ENCODE measurements at places on chromosomes 2 and 18.

GRCh38 chr2:69789772-69790600, 39.5 kb upstream of the GMCL1 start:
- no peak for DNase-seq

DNA sequence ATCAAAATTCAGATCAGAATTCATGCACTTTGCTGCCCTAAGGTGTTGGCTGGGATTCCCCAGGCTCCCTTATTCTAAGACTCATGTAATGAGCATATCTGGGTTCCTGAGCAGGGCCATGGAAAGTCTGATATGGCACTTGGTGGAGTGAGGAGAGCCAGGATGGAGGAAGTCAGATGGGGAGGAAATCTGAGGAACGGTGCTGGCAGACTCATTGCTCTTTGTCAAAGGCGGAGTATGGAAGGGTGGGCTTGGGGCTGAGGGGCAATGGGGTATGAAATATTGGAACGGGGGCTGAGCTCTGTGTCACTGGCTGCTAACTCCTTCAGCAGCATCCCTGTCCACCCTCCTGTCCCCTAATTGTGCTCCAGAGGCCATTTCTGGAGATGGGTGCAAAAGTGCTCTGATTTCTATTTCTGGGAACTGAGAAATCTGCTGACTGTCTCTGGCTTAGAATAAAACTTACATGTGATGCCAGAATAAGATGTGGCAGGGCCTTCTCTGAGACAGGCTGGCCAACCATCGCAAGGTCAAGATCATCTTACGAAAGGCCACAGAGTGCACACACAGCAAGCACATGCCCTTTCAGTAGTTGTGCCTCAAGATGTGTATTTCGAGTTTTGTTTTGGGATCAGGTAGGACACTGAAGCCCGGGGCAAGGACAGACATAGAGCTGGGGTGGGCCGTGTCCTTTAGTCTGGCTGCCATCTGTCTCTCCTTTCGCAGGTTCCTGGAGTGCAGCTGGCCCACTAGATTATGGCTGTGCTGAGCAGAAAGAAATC, 480.0 kb upstream of the HS6ST1 start:
- DNase-seq: no peak

- no peak for DNase-seq
These were observed 46.9 kb upstream of the ARHGAP28 start for GRCh38 chr18:6682437-6683111.

DNA sequence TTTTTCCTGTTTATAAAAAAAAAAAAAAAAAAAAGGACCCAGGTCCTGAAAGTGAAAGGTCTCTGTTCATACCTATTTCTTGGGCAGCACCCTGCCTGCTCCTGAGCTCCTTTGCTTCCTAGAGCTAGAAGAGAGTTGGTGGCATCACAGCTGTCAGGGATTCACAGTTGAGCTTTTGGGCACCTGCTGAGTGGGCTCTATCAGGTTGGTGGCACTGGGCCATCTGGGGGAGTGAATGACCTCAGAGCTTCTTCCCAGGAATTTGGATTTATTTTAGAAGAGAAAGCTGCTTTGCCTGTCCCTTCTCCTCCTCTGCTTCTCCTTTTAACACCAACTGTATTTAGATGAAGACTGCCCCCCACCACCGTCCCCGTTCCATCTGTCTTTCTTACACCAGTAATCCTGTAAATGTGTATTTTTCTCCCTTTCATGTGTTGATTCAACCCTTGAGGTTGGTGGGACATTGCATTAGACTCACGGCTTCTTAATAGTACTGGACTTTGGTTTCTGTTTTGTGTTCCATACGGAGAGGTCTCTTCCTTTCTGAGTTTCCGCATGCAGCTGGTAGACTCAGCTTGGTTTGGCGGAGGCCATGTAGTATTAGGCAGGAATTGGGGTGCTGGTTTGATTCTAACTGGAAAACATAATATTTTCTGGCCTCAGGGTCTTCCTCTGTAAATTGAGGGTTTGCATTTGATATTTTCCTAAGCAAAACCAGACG, 7.6 kb upstream of the MGAT5 start:
- DNase-seq: no peak

DNA sequence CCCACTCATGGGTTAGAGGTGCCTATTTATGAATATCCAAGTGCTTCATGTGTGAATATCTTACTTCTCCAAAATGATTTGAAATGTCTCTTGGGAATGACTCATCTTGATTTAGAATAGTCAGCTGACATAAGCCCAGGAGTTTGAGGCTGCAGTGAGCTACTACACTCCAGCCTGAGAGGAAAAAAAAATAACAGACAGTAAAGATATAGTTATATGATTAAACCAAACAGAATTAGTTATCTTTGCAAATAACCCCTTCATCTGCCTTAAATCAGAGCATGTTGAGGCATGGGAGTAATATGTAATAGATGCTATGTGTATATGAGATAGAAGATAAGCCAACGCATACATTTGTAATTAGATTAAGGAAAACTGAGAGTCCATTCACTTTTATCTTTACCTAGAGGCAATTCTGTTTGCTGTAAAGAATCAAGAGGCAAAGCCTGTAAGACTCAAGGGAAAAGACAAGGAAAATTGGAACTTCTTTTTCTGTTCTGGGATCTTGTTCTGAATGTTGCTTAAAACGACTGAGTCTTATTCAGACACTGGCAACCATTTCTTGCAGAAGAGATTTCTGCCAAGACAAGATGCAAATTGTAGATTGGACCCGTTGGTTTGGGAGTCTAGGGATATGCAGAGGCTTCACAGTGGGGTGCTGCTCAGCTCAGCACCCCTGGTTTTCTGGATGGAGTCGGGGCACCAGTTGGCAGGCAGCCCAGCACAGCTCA, 104.4 kb downstream of the LIPG start:
- DNase-seq: no peak

- no peak for DNase-seq
These were observed 135.4 kb downstream of the PTH2R start for GRCh38 chr2:208541989-208542464.

Measured in central memory CD4-positive, alpha-beta T cell (primary cell).